ENCODE measurements at places on chromosomes 13 and 19.

DNA sequence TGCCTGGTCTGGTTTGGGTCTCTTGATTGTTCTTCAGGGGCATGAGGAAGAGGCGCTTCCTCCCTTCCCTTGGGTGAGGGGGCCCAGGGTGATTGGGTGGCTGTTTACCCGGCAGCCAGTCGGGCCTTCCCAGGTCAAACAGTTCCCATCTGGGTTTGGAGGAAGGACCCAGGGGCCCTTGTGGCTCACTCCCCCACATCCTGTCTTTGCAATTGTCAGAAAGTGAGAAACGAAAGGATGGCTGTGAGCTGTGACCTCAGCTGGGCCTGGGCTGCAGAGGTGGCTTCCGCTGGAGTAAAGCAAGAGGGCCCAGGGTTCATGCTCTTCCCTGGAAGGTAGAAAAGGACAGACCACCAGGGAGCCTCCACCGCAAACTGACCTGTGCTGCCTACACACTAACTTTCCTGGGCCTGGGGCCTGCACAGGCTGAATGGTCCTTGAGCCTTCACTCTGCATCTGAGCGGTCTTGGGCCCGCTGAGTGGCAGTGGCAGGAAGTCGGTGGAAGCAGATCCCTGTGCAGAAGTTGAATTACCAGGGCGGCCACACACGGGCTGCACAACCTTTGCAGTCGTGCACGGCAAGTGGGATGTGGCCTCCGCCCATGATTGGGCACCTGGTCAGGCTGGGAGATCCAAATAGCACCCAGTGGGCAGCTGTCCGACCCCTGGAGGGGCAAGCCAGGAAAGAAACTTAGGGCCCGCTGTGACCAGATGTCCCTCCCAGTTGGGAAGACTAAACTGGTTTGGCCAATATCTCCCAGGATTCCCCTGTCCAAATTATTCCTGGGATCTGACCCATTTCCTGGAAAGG lies 5.3 kb upstream of the CD79A start:
- DNase-seq, result peak; percentile 62

DNA sequence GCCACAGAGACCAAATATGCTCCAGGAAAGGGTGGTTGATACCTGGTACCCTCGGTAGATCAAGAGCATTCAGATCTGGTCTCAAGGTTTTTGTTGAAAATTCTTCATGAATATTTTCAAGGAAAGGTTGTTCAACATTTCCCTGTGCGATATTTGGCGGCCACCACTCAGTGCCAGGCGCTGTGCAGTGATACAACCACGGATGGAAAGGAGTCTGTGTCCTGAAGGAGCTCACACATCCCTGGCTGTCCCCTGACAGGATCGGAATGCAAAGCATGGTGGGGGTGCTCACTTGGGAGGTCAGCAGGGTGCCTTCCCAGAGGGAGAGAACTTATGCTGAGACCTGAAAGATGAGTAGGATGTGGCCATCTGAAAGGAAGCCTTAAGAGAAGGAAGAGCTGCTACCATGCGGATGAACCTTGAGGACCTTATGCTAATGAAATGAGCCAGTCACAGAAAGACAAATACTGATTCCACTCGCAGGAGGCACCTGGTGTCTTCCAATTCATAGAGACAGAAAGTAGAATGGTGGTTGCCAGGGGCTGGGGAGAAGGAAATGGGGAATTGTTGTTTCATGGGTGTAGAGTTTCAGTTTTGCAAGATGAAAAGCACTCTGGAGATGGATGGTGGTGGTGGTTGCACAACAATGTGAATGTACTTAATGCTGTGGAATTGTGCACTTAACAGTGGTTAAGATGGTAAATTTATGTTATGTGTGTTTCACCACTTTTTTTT lies 41.6 kb downstream of the HSPH1 start:
- no peak for DNase-seq

DNA sequence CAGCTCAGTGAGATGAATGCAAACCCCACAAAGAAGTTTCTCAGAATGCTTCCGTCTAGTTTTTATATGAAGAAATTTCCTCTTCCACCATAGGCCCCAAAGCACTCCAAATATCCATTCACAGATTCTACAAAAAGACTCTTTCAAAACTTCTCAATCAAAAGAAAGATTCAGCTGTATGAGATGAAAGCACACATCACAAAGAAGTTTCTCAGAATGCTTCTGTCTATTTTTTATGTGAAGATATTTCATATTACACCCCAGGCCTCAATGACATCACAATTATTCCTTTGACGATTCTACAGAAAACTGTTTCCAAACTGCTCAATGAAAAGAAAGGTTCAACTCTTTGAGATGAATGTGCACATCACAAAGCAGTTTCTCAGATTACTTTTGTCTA lies 1819.4 kb downstream of the UQCRFS1 start:
- no peak for DNase-seq

DNA sequence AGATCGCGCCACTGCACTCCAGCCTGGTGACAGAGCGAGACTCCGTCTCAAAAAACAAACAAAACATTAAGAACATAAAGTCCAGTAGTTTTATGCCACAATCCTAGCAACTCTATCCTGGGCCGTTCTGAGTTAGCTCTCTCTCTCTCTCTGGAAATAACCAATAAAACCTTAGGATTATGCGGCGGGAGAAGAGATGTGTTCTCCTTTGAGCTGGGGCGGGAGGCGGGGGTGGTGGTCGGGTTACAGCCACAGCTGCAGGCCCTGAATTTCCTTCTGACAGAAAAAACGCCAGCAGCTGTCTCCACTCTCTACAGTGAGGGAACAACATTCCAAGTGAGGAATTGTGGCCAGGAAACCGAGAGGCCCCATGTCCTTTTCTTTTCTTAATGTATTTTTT lies 9.1 kb upstream of the PNMA8A start:
- DNase-seq, result no peak

DNA sequence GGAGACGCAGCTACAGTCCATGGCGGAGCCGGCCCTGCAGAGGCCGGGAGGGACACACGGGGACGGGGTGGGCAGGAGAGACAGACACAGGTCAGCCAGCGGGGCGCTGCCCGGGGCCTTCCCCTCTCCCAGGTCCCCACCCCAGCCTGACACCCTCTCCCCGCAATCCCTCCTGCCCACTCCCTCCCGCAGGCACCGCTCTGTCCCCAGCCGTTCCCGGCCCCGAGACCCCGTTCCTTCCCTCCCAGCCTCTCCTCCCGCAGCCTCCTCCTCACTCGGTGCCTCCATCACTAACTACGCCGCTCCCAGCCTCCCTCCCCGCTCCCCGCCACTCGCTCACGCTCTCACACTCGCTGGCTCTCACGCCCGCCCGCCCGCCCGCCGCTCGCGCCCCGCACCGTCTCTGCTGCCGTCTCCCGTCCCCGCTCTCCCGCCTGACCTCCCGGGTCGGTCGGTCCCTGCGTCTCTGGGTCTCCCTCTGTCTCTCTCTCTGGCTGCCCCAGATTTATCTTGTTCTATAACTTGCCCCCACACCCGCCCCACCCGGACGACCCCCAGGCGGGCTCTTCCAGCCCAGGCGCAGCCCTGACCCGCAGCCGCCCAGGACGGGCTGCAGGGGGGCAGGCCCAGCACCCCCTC lies 15.2 kb downstream of the ERFL start:
- DNase-seq, result no peak

GRCh38 chr19:29800100-29800825 lies 11.5 kb upstream of the CCNE1 start:
- DNase-seq, result no peak

GRCh38 chr13:83568019-83568418 lies 314.3 kb downstream of the SLITRK1 start:
- DNase-seq, result no peak

- no peak for DNase-seq
Measured at GRCh38 chr19:609004-609346, 19.3 kb downstream of the HCN2 start.

- no peak for DNase-seq
Measured at GRCh38 chr13:35925669-35926068, 205.5 kb downstream of the DCLK1 start.

DNA sequence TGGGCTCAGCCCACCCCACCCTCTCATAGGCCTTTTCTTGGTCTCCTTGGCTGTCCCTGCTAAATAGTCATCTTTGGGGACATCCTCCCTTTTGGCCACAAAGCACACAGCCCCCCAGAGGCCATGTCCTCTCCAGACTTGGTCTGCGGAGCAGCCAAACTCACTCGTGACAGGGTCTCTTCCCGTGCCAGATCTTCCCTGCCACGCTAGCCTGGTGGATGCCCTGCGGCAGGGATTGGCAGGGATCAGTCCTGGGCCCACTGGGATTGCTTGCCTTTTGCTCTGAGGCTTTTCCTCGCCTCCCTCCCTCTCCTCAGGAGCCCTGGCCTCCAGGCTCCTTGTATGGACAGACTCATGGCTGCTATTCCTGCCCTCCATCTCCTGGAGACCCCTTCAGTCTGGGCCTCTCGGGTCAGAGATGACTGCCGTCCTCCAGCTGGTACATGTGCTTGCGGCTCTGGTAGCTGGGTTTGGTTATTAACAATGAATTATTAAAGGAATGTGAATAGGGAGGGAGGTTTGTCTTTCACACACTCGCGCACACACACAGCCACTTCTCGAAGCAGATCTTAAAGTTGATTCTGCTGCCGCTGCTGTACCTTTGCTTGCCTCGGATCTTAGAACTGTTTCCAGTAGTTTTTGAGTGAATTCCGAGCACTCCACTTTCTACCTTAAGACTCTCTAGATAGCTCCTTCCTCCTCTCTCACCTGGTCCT lies 45.1 kb downstream of the NFIX start:
- no peak for DNase-seq

- DNase-seq, result no peak
Measured at GRCh38 chr13:112067116-112067741, at the start of gene SOX1. SOX1 (plus strand) TSS chr13:112067149; CDS start chr13:112067659, 510 bp downstream.

DNA sequence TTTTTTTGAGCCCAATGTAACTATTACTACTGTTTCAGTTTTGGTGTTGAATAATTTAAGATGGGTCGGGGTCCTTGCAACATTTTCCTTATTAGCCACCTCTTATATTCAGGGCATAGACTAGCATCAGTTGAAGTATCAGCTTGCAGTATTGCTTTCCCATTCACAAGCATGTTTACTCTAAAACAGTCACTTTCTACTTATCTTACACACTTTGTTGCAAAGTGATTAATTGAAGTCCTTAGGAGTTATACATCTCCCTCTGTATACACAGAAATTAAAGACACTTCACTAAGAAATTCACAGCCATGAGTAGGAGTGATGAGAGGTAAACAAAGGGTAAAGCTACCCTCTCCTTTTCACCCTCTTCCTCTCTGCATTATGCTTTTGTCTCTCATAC lies 27.6 kb downstream of the SLAIN1 start:
- DNase-seq, result no peak

- DNase-seq, result no peak
Measured at GRCh38 chr13:41004875-41005693, 14.0 kb downstream of the ELF1 start.

- no peak for DNase-seq
Measured at GRCh38 chr13:113620036-113620796, 35.7 kb downstream of the TFDP1 start.

DNA sequence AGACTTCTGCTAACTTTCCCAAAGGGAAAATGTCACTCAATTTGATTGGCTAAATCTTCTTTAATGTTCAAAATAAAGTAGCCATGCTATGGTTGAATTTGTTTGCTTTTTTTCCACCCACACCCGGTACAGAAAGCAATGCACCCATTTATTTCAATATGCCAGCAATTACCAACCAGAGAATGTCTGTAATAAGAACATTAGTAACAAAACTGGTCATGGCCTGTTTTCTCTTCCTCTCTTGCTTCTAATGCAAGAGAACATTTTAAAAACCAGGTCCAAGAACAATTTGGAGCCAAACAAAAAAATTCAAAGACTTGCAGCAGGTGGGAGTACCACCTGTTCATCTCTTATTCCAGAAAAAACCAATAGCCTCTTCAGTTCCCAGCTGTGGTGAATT lies 1108.8 kb upstream of the PCDH20 start:
- DNase-seq, result no peak

GRCh38 chr19:20182222-20182785 lies 15.3 kb downstream of the ZNF486 start:
- DNase-seq, result no peak

DNA sequence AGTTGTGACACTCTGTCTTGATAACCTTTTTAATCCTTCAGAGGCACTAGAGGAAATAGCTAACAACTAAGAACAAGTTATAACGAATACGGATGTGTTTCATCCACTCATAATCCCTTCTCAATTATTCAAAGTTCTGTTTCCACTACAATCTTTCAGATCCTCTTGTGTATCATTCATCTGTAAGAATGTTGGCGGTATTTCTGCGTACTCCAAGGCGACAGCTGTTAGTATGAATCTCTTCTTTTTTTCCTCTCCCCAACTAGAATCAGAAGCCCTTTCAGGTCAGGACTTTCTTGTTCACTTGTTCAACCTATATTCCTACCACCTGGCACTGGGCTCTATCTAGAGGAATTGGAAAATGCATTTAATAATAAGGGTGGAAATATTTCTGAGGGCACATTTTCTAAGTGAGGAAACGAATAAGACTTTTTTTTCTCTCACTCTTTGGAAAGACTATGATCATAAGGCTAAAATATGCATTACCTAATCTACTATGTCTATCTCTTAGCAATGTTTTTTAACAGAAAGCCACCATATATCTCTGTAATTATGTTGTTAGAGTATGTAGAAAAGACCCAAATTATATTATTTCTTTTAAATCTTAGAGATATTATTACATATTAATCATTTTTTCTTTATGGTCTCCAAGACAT lies 492.9 kb downstream of the PCDH20 start:
- no peak for DNase-seq

DNA sequence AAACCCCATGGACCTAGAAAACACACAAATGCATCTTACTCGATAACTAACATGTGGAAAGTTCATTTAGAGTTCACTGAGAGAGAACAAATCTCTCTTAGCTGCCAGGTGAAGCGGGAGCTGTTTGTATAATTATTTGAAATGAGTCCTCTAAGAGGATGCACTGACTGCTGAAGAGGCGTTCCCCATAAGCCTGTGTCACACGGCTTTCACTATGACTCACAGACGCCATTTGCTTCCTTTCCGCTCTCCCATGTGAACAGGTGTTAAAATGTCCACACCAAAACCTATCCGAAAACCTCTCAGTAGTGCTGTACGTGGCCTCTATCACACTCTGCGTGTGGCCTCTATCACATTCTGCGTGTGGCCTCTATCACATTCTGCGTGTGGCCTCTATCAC lies 101.8 kb downstream of the SOX1 start:
- no peak for DNase-seq

GRCh38 chr13:42707586-42707985 lies 73.8 kb upstream of the FAM216B start:
- DNase-seq, result no peak

DNA sequence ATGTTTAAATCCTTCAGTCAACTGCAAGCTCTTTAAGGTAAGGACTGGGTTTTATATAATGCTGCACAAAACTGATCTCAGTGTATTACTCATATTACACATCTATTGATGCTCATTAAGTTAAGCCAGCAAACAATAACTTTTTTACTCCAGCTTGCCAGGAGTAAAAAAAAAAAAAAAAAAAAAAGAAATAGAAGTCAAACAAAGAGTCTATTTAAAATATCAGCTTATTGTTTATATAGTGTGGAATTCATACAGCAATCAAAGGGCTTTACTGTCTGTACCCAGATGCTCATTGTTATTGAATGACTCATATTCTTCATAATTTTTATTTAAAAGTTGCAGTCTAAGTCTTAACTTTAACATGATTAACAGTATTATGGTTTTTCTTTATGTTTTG lies 21.8 kb upstream of the KBTBD7 start:
- DNase-seq, result no peak
